Eye (tissue), 1 donor: ENCODE measurements at places on chromosomes 16 and 17.

DNA sequence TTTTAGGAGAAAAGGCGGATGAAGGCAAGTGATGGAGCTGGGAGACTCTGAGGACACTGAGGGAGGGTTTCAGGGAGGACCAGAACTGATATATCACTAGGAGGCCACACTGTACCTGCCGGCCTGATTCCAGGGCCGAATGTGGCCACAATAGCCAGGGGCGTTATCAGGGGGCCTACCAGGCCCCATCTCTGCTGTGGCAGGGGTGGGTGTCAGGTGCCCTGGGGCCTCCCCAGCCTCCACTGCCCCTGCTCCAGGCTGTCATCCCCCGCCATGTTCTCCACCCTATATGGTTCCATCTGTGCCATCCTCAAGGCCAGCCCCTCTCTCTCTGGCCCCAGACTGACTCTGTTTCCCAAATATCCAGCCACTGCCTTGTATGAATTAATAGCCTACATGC, 246.5 kb downstream of the GSG1L start:
- no peak for DNase-seq

- DNase-seq, result no peak
Observed at GRCh38 chr16:70687671-70688245, 1.9 kb upstream of the MTSS2 start.

- no peak for DNase-seq
Observed at GRCh38 chr17:35708149-35708548, 23.3 kb upstream of the RASL10B start.

DNA sequence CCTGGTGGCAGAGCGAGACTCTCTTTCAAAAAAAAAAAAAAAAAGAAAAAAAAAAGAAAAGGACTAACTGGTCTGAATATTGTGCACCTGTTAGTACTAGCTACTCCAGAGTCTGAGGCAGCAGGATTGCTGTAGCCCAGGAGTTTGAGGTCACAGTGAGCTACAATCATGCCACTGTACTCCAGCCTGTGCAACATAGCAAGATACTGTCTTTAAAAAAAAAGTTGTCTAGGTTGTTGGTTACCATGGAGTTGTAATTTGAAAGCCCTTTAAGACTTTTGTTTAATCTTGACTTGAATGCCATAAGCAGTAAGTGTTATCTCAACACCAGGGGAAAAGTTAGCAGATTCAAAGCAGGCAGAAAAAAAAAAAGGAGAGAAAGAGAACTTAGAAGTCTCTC, 10.9 kb upstream of the C16orf54 start:
- no peak for DNase-seq

GRCh38 chr16:81861503-81861902, 82.4 kb downstream of the PLCG2 start:
- no peak for DNase-seq

- peak; percentile 85 for DNase-seq
Observed at GRCh38 chr16:9836118-9836736, 346.0 kb downstream of the GRIN2A start.

DNA sequence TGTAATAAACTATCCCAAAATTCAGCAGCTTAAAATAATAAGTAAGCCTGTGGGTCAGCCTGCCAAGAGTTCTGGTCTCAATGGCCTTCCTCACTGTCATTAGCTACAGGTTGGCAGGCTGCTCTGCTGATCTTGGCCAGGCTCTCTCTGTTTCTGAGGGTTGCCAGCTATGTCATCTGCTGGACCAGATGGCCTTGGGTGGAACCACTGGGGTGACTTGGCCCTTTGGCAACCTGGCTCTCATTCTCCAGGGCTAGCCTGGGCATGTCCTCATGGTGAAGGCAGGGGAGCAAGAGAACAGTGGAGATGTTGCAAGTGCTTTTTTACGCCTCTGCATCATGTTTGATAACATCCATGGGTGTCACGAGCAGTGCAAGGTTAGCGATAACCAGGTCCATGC, 13.9 kb downstream of the ITGAM start:
- no peak for DNase-seq

DNA sequence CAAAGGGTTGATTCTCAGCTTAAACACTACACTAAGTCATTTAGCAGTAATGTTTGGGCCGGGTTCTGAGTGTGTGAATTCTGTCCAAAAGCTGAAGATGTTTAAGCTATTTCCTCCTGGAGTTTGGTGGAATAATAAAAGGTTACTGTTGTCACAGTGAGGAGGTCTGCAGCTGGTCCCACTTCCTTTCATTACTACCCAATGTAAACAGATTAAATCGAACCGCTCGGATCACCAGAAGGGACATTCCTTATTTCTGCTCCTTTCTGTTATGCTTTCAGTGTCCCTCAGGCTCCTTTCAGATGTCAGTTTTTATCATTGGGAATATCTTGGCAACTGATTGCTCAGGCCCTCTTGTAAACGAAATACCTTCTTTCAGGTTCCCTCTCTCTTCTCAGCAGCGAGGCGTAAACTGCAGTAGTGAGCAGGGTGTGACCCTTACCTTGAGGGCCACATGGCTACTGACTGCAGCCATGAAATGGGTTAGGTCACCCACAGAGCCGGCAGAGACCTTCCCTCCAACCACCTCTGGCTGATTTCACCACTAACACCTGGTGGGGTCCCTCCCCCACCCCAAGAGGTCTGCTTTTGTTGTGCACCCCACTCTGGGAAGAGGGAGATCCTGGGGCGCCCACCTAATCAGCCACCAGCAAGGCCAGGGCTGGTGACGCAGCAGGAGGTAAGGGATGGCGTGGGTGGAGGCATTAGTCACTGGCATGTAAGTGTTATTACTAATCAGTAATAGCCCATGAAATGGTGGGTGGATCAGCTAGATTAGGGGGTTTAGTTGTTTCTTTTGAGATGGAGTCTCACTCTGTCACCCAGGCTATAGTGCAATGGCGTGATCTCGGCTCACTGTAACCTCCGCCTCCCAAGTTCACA, 117.6 kb downstream of the VPS53 start:
- no peak for DNase-seq

DNA sequence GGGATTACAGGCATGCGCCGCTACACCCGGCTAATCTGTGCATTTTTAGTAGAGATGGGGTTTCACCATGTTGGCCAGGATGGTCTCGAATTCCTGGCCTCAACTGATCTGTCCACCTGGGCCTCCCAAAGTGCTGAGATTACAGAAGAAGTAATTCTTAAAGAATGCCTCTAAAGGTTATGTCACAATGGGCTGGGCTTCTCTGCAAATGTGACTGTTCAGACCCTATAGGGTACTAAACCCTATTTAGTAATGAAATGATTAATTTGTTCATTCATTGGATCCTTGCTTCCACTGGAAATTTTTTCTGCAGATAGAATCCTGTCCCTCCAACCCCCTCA, 108.8 kb upstream of the CORO6 start:
- no peak for DNase-seq

GRCh38 chr17:41962768-41963434, 3.7 kb upstream of the CNP start:
- DNase-seq, result peak; percentile 94

DNA sequence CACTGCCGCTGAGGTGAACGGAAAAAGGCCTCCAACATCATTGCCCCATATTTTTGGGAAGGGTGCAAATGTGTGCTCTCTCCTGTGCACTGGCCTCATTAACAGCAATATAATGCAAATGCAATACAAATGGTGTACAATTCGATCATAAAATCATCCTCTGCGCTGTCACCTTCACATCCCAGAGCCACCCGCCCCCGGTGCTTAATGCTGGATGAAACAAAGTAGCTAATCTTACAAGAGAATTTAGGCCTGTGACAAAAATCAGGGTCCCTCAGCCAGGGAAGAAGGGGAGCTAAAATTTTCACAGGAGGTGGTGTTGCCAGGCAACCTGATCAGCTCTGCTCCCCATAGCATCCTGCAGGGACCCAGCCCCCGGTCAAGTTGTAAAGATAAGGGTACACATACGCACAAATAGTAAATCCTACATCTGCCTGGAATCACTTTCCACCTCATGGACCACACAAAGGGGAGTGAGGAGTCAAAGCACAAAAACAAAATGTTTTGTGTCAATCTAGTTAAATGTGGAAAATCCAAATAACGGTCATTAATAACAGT, 3.0 kb downstream of the TBC1D16 start:
- DNase-seq, result no peak

DNA sequence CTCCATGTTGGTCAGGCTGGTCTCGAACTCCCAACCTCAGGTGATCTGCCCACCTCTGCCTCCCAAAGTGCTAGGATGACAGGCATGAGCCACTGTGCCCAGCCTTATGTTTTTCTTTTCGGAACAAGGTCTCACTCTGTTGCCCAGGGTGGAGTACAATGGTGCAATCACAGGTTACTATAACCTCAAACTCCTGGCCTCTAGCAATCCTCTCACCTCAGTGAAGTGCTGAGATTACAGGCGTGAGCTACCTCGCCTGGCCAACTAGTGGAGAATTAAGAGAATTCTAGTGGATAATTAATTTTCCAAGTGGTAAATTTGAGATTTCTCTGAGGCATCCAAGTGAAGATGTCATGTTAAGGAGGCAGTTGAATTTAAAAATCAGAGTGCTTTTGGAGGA, 2.9 kb upstream of the FBXO47 start:
- no peak for DNase-seq

GRCh38 chr16:47664653-47665325, 203.7 kb downstream of the PHKB start:
- no peak for DNase-seq

- no peak for DNase-seq
Observed at GRCh38 chr16:75820672-75821071, 94.4 kb upstream of the CPHXL start.

DNA sequence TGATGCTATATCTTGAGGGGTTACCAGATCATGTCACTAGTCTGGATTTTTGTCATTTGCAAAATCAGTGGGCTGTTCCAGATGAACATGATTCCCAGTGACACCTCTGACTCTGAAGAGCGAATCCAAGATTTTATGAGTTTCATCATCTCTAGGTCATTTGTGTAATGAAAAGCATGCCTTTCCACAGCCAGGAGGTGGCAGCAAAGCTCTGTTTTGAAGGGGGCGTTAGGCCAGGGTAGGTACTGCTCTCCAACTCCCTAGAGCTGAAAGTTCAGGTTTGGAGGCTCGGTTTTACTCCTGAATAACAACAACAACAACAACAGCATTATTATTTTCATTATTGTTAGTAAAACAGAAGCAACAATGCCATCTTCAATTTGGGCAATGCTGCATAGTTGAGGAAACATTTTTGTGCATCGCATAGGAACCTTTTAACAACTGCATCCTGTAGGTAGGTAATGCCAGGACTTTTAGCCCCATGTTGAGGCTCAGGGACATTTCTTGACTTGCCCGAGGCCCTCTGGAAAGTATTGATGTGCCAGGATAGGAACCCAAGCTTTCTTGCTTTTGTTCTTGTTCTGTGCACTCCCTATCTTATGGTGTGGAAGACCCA, 77.0 kb downstream of the MYH13 start:
- peak; percentile 74 for DNase-seq

GRCh38 chr17:68860941-68861340, 94.3 kb downstream of the ABCA8 start:
- DNase-seq, result no peak

DNA sequence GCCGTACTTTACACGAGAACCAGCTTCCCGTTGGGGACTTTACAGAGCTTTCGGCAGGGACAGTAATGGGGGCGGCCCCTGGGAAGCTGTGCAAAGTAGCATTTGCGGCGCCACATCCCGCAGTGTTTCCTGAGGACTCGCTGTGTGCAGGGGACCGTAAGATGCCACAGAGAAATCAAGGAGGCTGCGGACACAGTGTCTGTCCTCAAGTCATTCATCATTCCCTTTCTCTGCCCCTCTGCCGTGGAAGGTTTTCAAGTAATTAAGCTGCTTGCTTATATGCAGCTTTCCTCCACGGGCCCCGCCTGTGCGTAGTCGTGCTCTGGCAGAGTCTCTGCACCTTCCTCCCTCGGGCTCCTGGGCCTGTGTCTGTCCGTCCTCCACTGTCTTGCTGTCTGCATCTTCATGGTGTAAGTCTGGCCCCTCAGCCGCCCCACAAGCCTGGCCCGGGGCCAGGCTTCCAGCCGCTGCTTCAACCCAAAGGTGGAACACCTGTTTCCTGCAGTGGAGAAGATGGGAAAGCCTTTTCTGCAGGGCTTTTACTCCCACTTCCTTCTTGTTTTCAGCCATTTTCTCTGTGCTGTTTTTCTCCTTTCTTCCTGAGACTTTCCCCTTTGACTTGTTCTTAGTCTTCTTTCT, 216.9 kb upstream of the CHMP6 start:
- DNase-seq, result no peak

DNA sequence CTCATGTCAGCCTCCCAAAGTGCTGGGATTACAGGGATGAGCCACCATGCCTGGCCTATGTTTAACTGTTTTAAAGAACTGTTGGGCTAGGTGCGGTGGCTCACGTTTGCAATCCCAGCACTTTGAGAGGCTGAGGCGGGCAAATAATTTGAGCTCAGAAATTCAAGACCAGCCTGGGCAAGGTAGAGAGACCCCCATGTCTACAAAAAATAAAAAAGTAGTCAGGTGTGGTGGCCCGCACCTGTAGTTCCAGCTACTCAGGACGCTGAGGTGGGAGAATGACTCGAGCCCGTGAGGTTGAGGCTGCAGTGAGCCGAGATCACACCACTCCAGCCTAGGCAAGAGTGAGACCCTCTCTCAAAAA, 1.9 kb upstream of the ITGAL start:
- DNase-seq, result no peak

DNA sequence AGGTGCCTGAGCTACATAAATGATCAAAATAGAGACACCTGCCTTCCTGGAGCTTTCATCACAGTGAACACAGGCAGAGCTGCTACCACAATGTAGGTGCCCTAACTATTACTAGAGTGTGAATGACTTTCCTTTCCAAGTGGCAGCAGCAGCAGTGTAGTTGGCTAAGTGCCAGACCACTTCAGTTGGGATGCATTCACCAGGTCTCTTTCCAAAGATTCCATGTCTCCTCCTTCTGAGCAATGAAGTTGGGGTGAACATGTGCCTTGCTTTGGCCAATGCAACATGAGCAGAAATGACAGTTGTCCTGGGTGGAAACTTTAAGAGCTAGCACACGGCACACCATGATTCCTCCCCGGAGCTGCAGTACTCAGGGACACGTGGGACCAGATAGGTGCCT, 23.3 kb upstream of the CACNG4 start:
- no peak for DNase-seq

- DNase-seq, result peak; percentile 30
Observed at GRCh38 chr17:48733632-48734328, 5.2 kb upstream of the HOXB13 start.

DNA sequence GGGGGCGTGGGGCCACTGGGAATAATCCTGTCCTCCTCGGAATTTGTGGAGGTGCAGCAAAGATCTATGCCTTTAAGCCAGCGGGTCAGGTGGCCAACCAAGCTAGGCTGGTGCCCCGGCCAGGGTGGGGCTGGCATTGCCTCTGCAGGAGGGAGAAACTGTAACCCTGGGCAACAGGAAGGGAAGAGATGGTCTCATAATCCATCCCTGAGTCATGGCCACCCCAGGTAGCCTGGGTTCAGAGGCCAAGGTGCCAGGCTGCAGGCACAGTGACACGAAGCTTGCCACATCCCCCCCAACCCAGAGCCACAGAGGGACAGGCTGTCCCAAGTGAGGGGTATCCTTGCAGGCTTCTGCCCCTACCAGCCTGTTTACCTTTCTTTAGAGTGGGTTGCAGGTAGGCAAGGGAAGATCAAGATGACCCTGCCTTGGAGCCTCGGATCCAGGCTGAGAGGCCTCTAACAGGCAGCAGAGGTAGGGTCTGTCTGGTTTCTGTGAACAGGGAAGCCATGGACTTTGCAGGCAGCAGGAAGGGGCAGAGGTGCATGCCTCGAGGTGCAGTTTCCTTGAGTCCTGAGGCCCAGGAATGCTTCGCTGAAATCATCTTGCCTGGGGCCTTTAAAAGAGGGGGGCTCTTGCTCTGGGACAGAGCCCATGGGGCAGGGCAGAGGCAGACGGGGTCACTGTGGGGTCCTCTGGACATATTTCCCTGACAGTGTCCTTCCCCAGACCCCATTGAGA, 4.0 kb downstream of the LASP1 start:
- no peak for DNase-seq

- no peak for DNase-seq
Observed at GRCh38 chr17:975371-975915, 4.1 kb downstream of the NXN start.
